Amniotic epithelial cell (primary cell): ENCODE measurements at places on chromosomes 12 and 14.

DNA sequence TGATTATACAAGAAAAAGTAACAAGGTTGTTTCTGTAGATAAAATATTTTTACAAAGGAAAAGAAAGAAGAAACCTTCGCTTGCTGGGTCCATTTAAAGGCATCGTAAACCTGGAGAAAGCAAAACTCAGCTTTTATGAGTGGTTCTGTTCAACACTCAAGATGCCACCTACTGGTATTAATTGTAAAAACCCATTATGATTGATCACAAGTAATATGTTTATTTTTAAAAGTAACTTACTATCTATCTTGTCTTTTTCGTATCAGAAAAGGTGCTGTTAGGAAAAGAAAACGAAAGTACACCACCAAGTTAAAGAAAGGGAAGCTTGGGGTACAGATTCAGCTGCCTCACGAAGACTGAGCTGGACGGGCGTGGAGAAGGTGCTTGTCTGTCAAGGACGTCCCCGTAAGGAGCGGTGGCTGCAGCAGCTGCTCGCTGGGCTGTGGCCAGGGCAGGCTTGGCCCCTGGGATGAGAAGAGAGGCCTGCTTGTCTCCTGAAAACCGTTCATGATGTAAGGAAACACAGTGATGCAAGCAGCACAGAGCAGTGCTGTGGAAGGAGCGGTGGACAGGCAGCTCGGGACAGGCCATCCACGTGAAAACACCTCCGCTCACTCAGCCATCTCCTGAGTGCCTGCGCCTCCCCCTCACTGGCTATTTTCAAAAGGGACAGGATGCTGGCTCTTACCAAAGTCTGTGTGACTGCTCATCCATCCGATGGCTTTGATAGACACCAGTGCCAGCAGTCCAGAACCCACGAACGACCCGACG lies 25.0 kb downstream of the SLC15A4 start:
- no peak for DNase-seq

- no peak for DNase-seq
Observed at GRCh38 chr14:60710494-60710893, 13.7 kb downstream of the SIX4 start.

GRCh38 chr12:93773122-93773871 lies 96.1 kb downstream of the CRADD start:
- peak; percentile 93 for DNase-seq

DNA sequence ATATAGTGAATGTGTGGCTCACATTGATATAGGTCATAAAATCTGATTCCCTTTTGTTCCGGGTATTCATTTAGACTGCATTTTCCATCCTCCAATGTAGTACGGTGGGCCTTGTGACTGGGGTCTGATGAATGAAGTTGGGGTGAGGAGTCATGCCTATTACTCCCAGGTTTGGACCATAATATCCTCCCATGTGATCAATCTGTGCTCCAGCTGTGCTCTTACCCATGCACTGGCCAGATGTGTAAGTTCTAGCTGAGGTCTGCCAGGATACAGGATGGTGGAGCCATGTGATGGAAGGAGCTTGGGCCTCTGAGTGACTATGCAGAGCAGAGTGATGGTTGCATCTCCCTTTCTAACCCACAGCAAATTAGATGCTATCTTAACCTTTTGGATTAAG lies 1034.0 kb upstream of the TMEM132C start:
- no peak for DNase-seq

DNA sequence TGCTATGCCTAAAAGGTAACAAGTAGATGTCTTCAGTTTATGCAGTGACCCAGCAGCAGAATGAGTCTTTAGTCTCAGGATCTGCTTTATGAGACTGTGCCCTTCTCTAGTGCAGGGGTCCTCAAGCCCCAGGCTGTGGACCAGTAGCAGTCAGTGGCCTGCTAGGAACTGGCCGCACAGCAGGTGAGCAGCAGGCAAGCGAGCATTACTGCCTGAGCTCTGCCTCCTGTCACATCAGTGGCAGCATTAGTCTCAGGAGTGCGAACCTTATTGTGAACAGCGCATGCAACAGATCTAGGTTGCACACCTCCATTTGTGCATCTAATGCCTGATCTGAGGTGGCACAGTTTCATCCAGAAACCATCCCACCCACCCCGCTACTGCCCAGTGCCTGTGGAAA lies 38.4 kb downstream of the LRP6 start:
- no peak for DNase-seq

DNA sequence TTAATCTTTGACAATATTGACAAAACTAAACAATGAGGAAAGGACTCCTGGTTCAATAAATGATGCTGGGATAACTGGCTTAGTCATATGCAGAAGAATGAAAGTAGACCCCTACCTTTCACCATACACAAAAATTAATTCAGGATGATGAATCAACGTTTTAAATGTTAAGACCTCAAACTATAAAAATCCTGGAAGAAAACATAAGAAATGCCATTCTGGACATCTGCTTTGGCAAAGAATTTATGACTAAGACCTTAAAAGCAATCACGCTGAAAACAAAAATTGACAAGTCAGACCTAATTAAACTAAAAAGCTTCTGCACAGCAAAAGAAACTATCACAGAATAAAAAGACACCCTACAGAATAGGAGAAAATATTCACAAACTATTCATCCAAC lies 97.4 kb downstream of the LMNTD1 start:
- DNase-seq = no peak

DNA sequence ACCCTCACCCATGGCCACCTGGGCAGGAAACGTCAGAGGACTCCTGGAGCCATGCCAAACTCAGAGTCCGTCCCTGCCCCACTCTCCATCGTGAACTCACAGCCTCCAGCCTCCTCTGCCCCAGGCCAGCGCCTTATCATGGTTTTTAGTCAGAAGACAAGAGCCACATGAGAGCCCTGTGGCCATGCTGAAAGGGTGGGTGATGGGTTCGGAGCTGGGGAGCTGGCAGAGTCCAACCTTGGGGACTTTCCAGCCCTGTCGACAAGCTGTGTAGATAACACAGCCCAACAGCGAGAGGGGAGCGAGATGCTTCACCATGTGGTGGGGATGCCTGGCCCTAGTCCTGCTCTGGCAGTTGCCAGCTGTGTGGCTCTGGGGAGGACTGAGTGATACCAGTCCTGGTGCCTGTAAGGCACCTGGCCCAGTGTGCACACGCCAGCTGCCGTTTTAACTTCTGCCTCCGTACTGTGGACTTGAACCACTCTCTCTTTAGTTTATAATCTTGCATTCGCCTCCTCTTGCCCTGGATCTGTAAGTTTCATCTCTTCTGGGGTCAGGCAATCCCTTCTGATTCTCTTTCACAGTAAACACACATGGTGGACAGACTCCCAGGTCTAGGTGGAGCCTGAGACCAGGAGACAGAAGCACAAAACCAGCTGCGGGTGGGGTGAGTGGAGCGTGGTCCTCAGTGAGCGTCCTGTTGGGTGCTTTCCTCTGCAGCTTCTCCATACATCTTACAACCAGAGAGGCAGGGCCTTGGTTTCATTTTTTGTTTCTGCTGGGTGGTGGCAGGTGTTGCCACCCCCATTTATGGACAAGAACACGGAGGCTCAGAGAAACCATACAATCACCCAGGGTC lies 55.3 kb downstream of the RIN3 start:
- DNase-seq = no peak

- DNase-seq = no peak
Observed at GRCh38 chr12:54868690-54869089, 14.4 kb downstream of the MUCL1 start.

- DNase-seq = no peak
Observed at GRCh38 chr12:116517431-116518045, 41.6 kb upstream of the MAP1LC3B2 start.

- DNase-seq = no peak
Observed at GRCh38 chr12:19957308-19958125, 410.8 kb upstream of the PDE3A start.

DNA sequence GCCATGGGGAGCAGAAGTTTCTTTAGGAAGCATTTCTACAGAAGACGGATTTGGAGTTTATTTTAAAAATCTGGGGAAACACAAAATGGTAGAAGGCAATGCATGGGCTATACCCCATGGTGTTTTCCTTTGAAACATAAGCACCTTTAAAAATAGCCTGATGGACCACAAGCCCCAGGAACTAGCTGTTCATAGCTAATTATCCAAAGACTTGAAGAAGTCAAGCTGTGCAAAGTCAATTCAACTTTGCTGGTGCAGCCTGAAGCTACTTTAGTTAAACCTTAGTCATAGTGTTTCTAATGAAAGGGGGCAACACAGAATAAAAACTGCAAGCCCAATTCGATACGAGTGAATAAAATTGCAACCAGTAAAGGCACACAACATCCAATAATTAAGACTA lies 732.5 kb downstream of the GALC start:
- DNase-seq = no peak

- peak; percentile 21 for DNase-seq
Observed at GRCh38 chr12:122265886-122266229, 436 bp downstream of the VPS33A start.

- no peak for DNase-seq
Observed at GRCh38 chr14:88668448-88669116, 105.7 kb downstream of the ZC3H14 start.

- no peak for DNase-seq
Observed at GRCh38 chr12:85253853-85254252, 26.2 kb upstream of the ALX1 start.

DNA sequence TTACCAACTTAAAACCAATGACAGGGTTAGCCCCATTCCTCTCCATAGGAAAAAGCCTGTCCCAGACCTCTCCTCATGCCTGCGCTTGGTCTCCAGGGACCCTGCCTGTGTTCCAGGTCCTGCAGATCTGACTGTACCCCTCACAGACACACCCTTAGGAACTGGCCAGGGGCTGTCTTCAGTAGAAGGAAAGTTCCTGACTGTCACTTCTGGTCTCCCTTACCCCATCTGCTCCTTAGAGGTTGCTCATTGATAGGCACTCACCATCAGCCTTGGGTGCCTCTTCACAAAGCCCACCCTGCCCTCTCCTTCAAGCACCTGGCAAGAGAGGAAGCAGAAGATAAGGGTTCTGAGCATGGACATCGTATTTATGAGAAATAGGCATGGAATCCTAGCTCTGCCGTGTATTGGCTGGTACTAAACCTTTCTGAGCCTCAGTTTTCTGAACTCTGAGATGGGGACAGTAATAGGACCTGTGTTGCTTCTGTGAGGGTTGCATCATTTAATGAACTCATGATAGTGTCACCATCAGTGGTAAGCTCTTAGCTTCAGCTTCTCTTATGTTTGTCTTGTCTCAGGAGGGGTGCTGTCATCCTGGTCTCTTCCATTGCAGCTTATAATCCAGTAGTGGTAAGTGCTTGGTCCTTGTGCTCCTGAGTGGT lies 7.5 kb downstream of the DHRS2 start:
- DNase-seq = no peak

GRCh38 chr14:62988967-62989366 lies 56.3 kb downstream of the KCNH5 start:
- peak; percentile 47 for DNase-seq

GRCh38 chr14:69366069-69366468 lies 32.0 kb downstream of the ERH start:
- DNase-seq = no peak

- DNase-seq = peak; percentile 4
Observed at GRCh38 chr12:10554228-10554755, 48.6 kb downstream of the EIF2S3B start.

- peak; percentile 24 for DNase-seq
Observed at GRCh38 chr12:12975322-12976077, 23.5 kb upstream of the GPRC5D start.

DNA sequence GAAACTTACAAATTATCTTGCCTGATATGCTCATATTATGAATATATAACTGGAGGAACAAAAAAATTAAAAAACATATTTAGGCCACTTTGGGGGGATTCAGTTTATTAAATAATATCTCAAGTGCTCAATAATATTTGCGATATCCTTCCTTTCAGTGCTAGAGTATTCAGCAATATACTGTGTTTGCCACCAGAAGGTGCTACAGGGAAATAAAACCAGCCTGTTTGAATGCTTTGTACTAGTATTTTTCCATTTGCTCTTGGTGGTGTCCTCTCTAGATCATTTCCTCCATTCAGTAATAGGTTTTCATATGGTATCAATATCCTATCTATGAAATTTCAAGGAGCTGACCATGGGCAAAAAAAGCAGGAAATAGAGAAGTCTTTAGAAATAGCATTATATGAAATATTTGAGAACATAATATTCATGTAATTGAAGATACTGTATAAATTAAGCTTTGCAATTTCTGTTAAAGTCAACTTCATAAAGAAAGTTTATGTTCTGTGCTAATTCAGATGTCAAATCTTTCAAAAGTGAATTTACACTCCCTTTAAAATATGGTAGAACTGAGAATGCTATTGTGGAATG lies 106.2 kb upstream of the NAV3 start:
- peak; percentile 53 for DNase-seq

GRCh38 chr12:116332705-116333380 lies 55.4 kb upstream of the MED13L start:
- no peak for DNase-seq

DNA sequence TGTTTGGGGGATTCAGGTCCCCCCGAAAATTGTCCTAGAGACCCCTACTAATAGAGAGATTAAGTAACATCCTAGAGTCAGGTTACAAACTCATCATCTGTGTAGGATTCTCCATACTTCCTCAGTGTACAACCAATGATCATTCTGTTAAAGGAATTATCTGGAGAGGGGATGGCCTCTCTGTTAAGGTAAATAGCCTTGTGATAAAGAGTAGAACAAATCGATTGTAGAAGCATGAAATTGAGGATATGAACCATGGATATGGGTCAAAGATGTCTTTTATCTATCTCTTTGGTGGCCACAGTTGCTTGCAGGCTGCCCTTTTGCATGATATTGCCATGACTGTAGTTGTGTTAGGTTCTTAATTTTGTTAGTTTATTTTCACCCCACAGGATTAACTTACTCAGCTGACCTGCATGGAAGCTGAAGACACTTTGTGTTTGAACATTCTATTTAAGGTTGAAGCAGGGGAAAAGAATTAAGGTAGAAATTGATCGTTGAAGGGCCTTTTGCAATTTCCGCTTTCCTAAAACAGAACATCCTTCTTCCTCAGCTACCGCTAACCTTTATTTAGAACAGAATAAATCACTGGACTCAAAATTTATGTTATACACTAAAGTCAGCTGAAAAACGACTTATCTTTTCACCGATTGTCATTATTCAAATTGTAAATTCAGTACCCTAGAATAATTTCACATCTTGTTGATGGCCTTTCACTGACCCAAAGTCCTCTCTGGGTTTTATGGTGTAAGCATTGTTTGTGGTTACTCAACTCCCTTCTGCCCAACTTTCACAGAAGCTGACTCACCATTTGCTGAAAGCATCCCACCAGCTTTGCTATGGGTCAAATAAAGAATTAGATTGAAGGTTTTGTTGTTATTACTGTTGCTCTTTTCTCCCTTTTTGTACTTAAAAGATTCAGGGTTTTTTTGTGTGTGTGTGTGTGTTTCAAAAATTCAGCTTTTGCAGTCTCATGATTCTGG lies 52.3 kb downstream of the IRAK3 start:
- peak; percentile 97 for DNase-seq
